ENCODE measurements at places on chromosomes 1 and 21.

- H3K27me3 ChIP-seq: no peaks in the 10 kb centered on the region
- peak within 1 kb of the TSS; percentile 88 for H3K4me3 ChIP-seq
- 0 out of 2 replicates have a peak within 1 kb of the TSS, but pooled peaks have one; percentile 26 for H3K27ac ChIP-seq
- no peaks in the 10 kb centered on the region for H3K36me3 ChIP-seq
Measured at GRCh38 chr1:24415334-24415909, at the start of gene NIPAL3. Gene NIPAL3, plus strand, starts transcription at chr1:24415802. Its CDS starts 3,746 bp downstream, at chr1:24419548.

- no peak overlapping the region for H3K27ac ChIP-seq
- DNase-seq: no peak
- no peaks in the 10 kb centered on the region for H3K36me3 ChIP-seq
- no peak overlapping the region for H3K4me3 ChIP-seq
Measured at GRCh38 chr1:179327196-179327595, 33.6 kb downstream of the SOAT1 start.

- no peak overlapping the region for H3K27ac ChIP-seq
- DNase-seq: no peak
Measured at GRCh38 chr1:184223216-184223615, 163.6 kb upstream of the C1orf21 start.

DNA sequence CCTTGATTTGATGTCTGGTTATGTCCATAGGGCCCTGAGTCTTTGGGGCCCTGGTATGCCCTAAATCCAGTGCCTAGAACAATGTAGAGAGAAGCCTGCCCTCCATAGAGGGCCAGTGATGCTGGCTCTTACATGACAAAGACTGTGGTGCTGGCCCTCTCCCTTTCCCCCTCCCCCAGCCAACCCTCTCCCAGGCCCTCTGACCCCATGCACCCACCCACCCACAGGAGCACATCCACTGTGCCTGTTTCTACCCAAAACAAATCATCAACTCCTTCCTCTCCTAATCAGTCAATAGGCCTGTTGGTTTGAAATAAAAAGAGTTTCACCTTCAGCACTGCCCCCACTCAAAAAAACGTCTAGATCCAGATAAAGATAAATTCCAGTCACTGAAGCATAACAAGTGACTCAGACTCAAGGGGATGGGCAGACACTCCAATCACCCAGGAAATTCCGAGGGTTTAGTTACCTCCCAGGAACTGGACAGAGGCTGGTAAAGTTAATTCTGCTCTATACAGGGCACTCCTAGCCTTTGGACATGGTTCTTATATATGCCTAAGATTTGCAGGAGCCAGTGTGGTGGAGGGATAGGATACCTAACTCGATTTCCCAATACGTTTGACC, 144.8 kb upstream of the VANGL1 start:
- no peak for DNase-seq
- H3K27me3 ChIP-seq: no peaks in the 10 kb centered on the region
- H3K36me3 ChIP-seq: no peaks in the 10 kb centered on the region
- H3K4me1 ChIP-seq: peaks cover 14% of the 10 kb centered on the region
- H3K4me3 ChIP-seq: no peak overlapping the region

GRCh38 chr1:118404024-118404423, 219.0 kb upstream of the SPAG17 start:
- no peak overlapping the region for H3K4me3 ChIP-seq
- H3K36me3 ChIP-seq: no peaks in the 10 kb centered on the region
- H3K4me1 ChIP-seq: no peaks in the 10 kb centered on the region
- DNase-seq: no peak
- H3K27ac ChIP-seq: no peak overlapping the region
- no peaks in the 10 kb centered on the region for H3K27me3 ChIP-seq

GRCh38 chr1:230366504-230366915, 59.6 kb downstream of the PGBD5 start:
- peaks cover 10% of the 10 kb centered on the region for H3K27me3 ChIP-seq
- no peak for DNase-seq
- no peaks in the 10 kb centered on the region for H3K4me1 ChIP-seq
- H3K27ac ChIP-seq: no peak overlapping the region

DNA sequence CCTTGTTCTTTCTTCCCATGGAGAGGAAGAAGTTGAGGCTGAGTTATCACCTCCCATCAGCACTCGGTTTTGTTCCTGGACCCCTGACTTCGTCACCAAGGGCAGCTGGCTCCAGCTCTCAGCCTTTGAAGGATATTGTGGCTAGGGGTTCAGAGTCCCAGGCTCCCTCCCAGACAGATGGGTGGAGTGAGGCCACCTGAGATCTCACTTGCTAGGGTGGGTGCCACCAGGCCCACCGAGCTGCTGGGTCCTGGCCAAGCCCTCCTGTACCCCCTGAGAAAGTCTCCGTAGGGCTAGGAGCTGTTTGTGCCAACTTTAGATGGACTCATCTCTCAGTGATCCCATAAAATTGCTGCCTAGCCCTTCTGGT, 6.9 kb downstream of the MX2 start:
- DNase-seq: no peak
- H3K4me3 ChIP-seq: no peak overlapping the region
- H3K27ac ChIP-seq: no peak overlapping the region
- H3K27me3 ChIP-seq: no peaks in the 10 kb centered on the region
- H3K4me1 ChIP-seq: peaks cover 5% of the 10 kb centered on the region

- H3K27ac ChIP-seq: no peak overlapping the region
- H3K27me3 ChIP-seq: no peaks in the 10 kb centered on the region
- no peak overlapping the region for H3K4me3 ChIP-seq
Measured at GRCh38 chr1:169155675-169156074, 49.2 kb downstream of the ATP1B1 start.

DNA sequence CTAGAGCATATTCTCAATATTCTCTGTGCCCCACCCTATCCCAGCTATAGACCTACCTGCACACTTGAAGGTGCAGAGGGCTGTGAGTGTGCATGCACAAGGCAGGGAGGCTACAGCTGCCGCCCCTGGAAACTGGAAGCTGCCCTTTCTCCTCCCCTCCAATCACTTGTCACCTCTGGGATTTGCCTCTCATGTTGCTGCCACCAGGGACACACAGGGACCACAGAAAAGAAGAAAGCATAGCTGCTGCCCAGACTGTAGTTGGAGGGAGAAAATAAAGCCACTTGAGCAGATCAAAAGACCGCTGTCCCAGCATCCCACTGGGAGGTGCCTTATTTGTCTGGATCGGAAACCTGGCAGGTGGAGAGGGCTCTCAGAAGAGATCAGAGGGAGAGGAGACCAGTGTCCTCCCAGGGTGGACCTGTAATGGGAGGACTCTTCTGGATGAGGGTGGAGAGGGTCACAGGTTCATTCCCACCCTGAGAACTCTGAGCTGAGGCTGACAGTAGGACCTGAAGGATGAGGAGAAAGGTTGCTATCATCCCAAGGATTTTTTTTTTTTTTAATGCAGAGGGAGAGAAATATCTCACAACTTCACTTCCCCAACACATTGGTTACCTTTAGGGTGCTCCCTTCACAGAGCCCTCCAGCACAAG, 7.6 kb upstream of the INPP5B start:
- no peaks in the 10 kb centered on the region for H3K27me3 ChIP-seq
- H3K36me3 ChIP-seq: peaks cover 21% of the 10 kb centered on the region
- H3K4me3 ChIP-seq: no peak overlapping the region
- peaks cover 17% of the 10 kb centered on the region for H3K4me1 ChIP-seq

DNA sequence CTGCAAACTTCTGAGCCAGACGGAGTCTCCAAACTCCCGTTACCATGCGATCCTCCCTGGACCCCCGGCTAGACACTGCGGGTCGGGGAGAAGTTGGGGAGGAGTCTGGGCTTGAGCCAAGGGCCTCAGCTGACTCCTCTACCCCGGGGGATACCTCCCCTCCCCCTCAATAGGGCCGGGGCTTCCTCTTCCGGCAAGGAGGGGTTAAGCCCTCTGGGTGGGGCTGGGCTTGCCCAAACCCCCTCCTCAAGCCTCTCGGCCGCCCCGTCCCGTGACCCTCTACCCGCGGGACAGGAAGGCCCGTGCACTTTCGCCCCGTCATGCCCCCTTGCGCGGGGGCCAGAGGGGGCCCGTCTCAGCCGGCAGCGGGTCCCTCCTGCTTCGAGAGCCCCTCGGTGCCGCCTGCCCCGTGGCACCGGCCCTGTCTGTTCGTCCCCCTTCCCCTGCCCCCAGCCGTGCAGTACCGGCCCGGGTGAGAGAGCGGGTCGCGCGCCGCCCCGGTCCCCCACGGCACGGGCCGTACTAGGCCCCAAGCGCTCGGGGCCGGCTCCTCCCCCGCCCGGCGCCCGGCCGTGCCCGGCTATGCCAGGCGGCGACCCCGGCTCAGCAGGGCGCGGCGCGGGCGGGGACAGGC, 652 bp downstream of the ARL8A start:
- peaks cover 20% of the 10 kb centered on the region for H3K4me1 ChIP-seq
- H3K27me3 ChIP-seq: no peaks in the 10 kb centered on the region
- H3K4me3 ChIP-seq: peak overlapping the region; percentile 77
- peak overlapping the region; percentile 86 for H3K27ac ChIP-seq
- no peaks in the 10 kb centered on the region for H3K36me3 ChIP-seq

- no peaks in the 10 kb centered on the region for H3K4me1 ChIP-seq
- no peak overlapping the region for H3K27ac ChIP-seq
- DNase-seq: no peak
- H3K36me3 ChIP-seq: no peaks in the 10 kb centered on the region
Measured at GRCh38 chr1:72432645-72433267, 150.4 kb upstream of the NEGR1 start.
